CD8-positive, alpha-beta memory T cell (primary cell): ENCODE measurements at places on chromosomes 11 and 22.
A peak's percentile ranks its signal among the peaks of the same experiment; 100 is the strongest.

DNA sequence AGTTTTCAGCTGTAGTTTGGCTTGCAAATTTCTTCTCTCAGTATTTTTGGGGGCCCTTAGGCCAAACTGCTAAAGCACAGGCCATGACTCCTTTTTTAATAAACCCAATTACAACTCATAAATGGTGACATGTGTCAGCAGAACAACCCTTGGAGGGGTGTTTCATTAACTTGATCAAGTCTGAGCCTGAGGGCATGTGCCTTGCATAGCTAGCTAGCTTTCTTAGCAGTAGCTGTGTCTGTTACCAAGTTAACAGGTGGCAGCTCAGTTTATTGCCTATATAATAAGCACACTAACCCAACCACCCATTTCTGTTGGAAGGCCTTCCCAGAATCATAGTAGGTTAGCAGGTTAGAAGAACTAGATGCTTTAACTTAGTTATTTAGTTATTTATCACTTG lies 950.3 kb upstream of the CCDC90B start:
- DNase-seq, result no peak

- DNase-seq, result no peak
Measured at GRCh38 chr11:6988506-6988905, 31.6 kb downstream of the ZNF214 start.

- no peak for DNase-seq
Measured at GRCh38 chr11:114929351-114930000, 251.1 kb downstream of the NXPE2 start.

GRCh38 chr11:45468267-45468856 lies 182.2 kb upstream of the SYT13 start:
- DNase-seq, result no peak

DNA sequence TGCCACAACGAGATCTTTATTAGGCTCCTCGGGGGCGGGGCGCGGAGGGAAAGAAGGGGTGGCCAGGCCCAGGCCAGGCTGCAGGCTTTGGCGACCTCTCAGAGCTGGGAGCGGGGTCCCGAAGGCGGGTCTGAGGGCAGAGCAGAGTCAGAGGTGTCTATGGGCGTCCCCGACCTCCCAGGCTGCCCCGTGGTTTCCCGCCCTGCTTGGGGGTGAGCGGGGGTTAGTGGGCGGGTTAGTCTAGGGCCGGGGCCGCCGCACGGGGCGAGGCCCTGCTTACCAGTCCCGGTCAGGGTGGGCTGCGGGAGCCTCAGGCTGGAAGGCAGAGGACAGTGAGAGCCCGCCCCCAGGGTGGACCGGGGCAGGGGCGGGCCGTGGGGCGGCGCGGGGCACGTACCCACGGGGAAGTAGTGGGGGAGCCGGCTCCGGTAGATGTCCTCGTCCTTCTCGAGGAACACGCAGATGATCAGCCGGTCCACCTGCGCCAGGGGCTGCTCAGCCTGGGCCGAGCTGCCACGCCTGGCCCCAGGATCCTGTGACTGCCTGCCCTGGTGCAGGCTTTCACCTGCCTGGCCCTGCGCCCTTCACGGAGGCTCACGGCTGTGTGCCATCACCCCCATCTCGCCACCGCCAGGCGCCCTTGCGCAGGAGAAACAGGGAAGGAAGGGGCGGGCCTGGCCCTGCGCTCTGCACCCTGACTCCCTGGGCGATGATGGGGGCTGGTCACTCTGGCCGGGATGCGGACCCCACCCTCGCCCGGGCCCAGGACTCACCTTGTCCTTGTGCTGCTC lies 12.5 kb downstream of the OTUB1 start:
- DNase-seq, result no peak

GRCh38 chr11:34151166-34151565 lies 45.7 kb downstream of the NAT10 start:
- DNase-seq, result no peak

GRCh38 chr11:102929972-102930371 lies 25.6 kb downstream of the MMP13 start:
- no peak for DNase-seq

- no peak for DNase-seq
Measured at GRCh38 chr11:44243595-44244343, 66.2 kb downstream of the ALX4 start.

- peak; percentile 46 for DNase-seq
Measured at GRCh38 chr11:75867778-75868374, 52.9 kb downstream of the UVRAG start.

- DNase-seq, result no peak
Measured at GRCh38 chr22:49079743-49080500, 747.8 kb downstream of the BRD1 start.

GRCh38 chr11:134349802-134350355 lies 18.1 kb downstream of the GLB1L2 start:
- DNase-seq, result no peak

- DNase-seq, result no peak
Measured at GRCh38 chr11:26045082-26045481, 286.8 kb upstream of the ANO3 start.

DNA sequence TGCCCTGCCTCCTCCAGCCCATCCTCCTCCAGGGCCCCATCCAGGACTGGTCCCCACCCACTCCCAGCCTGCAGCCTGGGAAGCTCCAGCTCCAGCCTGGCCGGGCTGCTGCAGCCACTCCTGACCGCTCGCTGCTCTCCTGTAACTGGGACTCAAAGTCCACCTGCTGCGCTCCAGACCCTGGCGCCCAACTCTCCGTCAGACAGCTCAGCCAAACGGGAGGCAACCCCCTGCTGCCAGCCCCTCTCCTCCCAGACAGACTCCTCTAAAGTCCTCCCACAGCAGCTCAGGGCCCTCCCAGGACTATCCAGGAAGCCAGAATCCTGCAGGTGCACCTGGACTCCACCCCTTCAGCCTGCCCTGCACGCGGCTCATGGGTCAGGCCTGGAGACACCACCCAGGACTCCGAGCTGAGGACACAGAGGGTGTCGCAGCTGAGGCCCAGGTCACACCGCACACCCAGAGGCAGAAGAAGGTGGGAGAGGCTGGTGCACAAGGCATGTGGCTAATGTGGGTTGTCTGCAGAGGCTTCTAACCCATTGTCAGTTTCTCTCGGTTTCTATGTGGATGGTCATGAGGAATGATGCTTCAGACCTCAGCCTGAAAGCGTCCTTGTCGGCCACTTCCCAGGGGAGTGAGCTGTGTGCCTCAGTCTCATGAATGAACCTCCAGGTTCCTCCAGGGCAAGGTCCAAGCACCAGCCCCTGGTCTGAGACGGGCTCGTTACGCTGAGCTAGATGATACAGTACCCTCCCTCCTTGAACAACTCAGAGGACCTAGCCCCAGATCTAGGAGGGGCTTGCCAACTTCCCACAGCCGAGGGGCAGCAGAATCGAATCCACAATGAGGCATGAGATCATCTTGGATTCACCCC lies 1514.8 kb downstream of the TBC1D22A start:
- no peak for DNase-seq

GRCh38 chr22:39003165-39003638 lies 10.9 kb upstream of the APOBEC3C start:
- peak; percentile 68 for DNase-seq

DNA sequence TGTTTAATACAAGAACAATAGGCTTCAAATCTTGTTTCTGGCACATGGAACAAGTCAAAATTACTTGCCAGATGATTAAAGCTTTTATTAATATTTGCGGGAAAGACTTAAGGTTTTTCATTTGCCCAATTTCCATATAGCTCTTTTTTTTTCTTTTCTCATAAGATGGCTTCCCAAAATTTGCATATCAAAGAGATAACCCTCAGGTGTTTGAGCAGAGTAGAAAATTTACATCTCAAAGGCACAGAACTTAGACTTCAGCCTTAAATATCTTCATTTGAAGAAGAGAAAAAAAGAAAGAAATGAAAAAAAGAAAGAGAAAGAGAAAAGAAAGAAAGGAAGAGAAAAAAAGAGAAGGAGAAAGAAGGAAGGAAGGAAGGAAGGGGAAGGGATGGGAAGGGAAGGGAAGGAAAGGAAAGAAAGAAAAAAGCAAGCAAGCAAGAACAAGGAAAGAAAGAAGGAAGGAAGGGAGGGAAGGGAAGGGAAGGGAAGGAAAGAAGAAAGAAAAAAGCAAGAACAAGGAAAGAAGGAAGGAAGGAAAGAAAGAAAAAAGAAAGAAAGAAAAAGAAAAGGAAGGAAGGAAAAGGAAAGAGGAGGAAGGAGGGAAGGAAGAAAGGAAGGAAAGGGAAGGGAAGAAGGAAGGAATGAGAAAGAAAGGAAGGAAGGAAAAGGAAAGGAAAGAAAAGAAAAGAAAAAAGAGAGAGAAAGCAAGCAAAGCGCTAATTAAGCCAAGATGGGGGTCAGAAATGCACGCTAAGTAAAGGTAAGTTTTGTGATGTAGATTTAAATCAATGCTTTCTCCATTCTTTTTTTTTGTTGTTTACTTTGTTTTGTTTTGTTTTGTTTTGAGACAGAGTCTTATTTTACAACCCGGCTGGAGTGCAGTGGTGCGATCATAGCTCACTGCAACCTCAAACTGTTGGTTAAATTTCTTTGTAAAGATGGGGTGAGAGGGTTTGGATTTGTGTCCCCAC lies 20.2 kb upstream of the IFITM3 start:
- DNase-seq, result no peak

DNA sequence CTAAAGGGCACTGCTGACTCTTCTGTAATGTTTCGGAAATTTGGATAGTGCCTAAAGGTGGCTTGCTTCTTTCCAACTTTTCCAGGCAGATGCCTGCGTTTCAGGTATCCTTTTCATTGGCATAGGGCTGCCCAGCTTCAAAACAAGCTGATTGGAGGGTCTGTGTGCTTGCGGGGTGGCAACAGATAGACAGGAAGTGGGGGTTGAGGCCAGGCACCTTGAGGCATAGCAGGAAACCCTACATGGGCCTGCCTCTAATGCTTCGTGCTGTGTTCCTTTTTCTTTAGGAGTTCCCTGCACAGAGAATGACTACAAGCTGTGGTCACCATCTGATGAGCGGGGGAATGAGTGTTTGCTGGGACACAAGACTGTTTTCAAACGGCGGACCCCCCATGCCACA lies 92.2 kb upstream of the SORL1-AS1 start:
- DNase-seq, result peak; percentile 7

DNA sequence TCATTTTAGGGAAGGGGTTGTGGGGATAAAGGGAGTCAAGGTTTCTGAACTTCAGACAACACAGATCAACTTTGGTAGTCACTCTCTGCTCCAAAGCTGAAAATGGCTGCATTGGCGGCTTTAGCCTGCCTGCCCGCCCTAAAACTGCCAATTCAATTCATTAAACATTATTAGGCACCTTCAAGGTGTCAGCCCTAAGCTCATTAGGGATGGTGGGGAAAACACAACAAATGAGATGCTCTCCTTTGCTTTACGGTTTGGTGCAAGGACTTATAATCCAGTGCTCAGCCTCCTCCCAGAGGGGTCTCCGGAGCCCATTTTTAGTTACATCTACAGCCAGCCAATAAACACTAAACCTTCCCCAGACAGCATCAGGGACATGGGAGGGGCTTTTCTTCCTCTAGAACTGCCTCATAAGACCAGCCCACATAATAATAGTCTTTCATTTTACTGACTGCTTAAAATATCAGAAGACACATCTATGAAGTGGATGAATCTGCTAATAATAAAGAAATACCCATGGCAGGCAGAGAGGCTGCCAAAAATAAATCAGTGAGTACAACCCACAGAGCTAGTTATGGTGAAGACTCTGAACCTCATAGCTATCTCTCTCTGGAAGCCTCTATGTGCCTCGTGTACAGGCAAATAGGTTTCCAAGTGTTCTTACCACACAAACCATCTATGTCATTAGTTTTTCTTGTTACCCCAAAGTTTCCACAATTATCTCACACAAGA lies 102.8 kb upstream of the NCAM1 start:
- no peak for DNase-seq

GRCh38 chr11:102760344-102761035 lies 19.9 kb downstream of the MMP10 start:
- DNase-seq, result no peak

GRCh38 chr22:44719586-44720368 lies 17.8 kb downstream of the PRR5 start:
- no peak for DNase-seq

GRCh38 chr22:28450109-28450508 lies 229.5 kb downstream of the TTC28 start:
- no peak for DNase-seq

GRCh38 chr11:4190098-4190497 lies 95.5 kb downstream of the RRM1 start:
- DNase-seq, result no peak

GRCh38 chr22:17896586-17896985 lies 122.3 kb upstream of the BID start:
- DNase-seq, result no peak

- peak; percentile 21 for DNase-seq
Measured at GRCh38 chr11:20355221-20356219, 8.0 kb upstream of the HTATIP2 start.

DNA sequence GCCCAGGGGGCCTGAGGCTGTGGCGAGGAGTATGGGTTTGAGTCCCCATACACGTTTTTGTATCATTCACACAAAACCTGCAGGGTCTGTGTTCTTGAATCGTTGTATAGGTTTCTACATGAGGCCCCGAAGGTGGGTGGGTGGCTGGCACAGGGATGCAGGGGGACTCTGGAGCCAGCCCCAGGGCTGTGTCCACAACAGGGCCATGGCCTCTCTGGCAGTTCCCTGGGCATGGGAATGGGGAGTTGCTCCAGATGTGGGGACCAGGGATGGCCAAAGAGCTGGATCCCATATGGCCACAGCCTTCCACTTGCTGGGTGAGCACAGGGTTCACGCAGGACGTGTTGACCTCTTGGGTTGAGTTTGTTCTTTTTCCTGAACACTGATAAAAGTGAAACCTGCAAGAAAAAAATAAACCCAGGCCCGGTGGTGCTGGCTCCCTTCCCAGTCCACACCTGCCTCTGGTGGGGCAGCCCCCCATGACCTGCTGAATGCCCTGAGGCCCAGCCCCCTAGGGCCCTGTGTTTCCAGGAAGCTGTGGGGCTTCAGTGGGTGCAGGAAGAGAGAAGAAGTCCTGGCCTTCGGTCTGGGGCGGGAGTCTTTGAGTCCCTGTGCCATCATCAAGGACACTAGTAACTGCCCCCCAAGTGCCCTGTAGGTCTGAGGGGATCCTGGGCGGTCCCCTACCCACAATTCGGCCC lies 16.1 kb downstream of the MYRF start:
- no peak for DNase-seq

DNA sequence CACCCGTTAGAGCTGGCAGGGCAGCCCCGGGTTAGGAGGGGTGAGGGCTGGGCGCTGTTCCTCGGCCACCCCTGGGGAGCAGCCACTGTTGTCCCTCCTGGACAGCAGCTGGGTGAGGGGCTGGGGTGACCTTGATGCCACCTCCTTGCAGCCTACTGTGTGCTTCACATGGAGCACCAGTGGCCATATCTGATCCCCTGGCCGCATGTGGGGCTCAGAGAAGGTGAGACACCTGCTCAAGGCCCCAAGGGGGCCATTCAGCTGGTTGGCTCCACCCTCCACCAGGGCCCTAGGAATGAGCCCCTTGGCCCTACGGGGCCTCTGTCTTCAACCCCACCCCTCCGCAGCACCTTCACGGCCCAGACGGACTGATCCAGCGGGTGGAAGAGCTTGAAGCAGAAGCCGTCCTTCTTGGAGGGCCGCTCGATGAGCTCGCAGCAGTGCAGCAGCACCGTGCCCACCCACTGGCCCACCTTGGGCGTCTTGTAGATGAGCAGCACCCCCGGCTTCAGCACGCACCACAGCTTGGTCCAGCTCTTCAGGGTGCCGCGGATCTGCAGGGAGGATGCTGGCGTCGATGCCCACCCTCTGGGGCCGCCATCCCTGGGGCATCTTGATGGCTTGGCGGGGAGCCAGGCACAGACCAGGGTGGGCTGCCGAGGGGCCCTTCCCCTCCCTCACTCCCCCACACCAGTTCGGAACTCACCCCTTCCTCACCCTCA lies 44.9 kb downstream of the OSBPL5 start:
- DNase-seq, result no peak
